Purkinje cell (primary cell): ENCODE measurements at places on chromosomes 6 and 20. TPM values are rescaled to one million over a fixed set of nuclear protein-coding genes. Genes with fewer than 3 reads are reported as not detected.

GLP1R gene
- not detected in 2 replicates for polyA plus RNA-seq

KIAA1755 gene
- polyA plus RNA-seq: 0.91 and 1.2 TPM in 2 replicates

GSTA1 gene
- polyA plus RNA-seq: not detected in 2 replicates

SH3BGRL2 gene
- 2.0 and 9.3 TPM in 2 replicates for polyA plus RNA-seq

CCN2 gene
- 5.4 TPM in 1 of 2 replicates, not detected in the other for polyA plus RNA-seq

EDN3 gene
- polyA plus RNA-seq: 0.63 TPM in 1 of 2 replicates, not detected in the other

TRDN gene
- polyA plus RNA-seq: 0.30 TPM in 1 of 2 replicates, not detected in the other

PMEPA1 gene
- 0.94 and 1.9 TPM in 2 replicates for polyA plus RNA-seq
